ENCODE measurements at places on chromosomes 2 and 18.

DNA sequence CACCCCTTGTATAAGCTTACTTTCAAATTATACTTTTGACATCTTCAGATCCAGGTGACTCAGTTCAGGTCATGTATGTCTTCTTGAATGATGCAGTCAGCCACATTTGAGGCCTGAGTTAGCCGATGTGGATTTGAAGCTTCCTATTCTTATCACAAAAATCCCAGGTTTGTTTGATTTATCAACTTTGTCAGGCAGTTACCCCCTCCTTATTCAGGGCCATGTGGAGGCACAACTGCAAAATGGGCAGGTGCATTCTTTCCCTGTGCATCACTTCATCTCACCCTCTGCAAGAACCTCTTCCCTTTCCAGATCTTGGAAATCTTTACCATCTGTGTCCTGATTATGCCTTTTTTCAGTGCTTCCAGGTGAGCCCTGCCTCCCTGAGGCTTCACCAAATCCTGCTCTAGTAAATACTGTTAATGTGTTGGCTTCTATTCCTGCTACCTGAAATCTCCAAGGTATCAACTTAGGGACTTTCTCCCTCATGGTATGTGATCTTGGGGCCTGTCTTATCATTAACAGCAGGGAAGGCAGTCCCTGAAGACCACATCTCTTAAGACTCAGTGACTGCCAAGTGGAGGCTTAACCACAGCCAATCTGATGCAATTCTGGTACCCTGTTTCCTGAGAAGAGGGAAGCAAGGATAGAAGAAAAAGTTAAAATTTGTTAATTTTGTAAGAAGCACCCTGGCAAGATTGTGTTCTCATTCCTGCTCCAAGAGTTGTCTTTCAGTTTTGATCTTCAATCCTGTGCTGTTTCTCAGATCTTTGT, 9.4 kb upstream of the ARHGAP28 start:
- DNase-seq = no peak

- DNase-seq = no peak
These were observed 11.9 kb upstream of the MSGN1 start for GRCh38 chr2:17804358-17804757.

- DNase-seq = no peak
These were observed 115.6 kb downstream of the SMAD7 start for GRCh38 chr18:48835119-48835518.

- no peak for DNase-seq
These were observed 17.2 kb downstream of the TET3 start for GRCh38 chr2:74001781-74002504.

DNA sequence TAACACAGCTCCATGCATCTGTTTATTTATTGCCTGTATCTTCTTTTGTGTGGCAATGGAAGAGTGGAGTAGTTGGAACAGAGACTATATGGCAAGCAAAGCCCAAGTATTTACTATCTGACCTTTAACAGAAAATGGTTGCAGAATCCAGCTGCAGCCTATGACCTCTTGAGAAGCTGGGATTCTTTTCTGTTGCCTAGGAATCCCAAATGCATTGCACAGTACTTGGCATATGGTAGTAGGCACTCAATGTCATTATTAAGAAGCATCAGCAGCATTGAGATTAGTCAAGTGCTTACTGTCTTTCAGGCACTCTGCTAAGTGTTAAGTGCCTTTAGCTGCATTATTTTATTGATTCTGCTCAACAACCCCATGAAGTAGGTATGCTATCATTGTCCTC, 331.6 kb downstream of the CCDC85A start:
- DNase-seq = no peak

DNA sequence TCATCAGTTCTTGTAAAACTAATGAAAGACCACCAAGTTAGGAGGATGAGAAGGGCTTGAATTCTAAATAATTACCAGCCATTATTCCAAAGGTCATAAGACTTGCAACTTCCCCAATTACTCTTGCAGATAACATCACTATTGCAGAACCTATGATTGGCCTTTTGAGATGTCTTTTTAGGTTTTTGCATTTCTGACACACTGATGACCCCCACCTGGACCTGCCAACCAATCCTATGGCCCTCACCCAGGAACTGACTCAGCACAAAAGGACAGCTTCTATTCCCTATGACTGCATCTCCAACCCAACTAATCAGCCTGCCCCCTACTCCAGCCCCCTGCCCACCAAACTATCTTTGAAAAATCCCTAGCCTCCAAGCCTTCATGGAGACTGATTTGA, 111.5 kb upstream of the COPS8 start:
- DNase-seq = no peak

- DNase-seq = no peak
These were observed 138.3 kb upstream of the TACR1 start for GRCh38 chr2:75337619-75338018.

GRCh38 chr2:190972846-190973245, 41.1 kb downstream of the STAT1 start:
- no peak for DNase-seq

DNA sequence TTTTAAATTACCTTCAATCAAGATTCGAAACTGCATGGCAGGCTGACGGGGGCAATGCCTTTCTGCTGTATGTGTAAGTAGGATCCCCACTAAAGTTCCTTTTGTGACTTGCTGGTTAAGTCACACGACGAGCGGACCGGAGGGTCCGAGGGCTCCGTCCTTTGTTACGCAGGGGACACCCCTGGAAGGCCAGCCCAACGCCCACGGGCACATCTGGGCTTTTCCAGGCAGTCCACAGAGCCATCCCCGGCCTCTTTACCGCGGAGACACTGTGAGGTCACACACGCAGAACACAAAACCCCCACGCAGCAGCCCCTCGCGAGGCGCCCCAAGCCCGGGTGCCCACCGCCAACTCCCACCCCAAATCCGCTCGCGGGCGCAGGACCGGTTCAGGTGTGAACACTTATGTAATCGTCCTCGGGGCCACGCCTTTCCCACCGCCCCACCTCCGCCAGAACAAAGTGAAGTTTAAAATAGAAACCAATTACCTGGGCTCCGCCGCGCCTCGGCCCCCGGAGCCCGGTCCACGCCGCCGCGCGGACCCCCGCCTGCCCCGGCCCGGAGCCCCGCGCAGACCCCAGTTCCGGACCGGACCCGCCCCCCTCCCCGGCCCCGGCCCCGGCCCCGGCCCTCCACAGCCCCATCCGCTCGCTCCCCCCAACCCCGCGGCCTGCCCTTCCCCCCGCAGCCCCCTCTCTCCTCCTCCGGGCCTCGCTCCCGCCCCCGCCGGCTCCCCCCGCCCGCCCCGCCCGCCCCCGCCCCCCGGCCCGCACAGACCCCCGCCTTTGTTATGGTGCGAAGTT, 4.2 kb downstream of the ZNF516 start:
- DNase-seq = no peak

GRCh38 chr2:164000176-164000575, 264.4 kb upstream of the FIGN start:
- DNase-seq = no peak

Measured in activated CD4-positive, alpha-beta T cell treated with anti-CD3 and anti-CD28 coated beads for 48 hours (primary cell).